Activated CD4-positive, alpha-beta memory T cell treated with anti-CD3 and anti-CD28 coated beads for 36 hours (primary cell): ENCODE measurements at places on chromosomes 6 and 20.

DNA sequence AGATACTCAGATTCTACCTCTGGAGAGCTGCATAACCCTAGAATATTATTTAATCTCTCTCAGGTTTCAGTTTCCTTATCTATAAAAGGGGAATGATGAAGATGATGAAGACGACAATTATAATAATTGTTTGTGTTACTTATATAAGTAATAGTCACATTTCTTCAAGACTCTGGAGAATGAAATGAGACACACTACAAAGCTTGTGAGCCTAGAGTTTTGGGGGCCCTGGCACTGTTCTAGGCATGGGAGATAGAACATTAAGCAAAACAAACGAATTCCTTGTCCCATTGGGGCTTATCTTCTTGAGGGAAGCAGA is 5.4 kb upstream of the ZNF217 start:
- peak; percentile 8 for DNase-seq

- no peak for DNase-seq
Observed at GRCh38 chr6:139925894-139926641, 551.6 kb upstream of the CITED2 start.

- no peak for DNase-seq
Observed at GRCh38 chr6:2639896-2640295, 110.8 kb downstream of the MYLK4 start.

- no peak for DNase-seq
Observed at GRCh38 chr6:4259391-4259790, 124.0 kb upstream of the ECI2 start.

GRCh38 chr20:51190783-51191180 is 167.9 kb upstream of the KCNG1 start:
- no peak for DNase-seq

GRCh38 chr20:41453010-41453950 is 86.7 kb upstream of the EMILIN3 start:
- DNase-seq = no peak

- DNase-seq = no peak
Observed at GRCh38 chr6:55704421-55704820, 125.4 kb upstream of the HMGCLL1 start.

DNA sequence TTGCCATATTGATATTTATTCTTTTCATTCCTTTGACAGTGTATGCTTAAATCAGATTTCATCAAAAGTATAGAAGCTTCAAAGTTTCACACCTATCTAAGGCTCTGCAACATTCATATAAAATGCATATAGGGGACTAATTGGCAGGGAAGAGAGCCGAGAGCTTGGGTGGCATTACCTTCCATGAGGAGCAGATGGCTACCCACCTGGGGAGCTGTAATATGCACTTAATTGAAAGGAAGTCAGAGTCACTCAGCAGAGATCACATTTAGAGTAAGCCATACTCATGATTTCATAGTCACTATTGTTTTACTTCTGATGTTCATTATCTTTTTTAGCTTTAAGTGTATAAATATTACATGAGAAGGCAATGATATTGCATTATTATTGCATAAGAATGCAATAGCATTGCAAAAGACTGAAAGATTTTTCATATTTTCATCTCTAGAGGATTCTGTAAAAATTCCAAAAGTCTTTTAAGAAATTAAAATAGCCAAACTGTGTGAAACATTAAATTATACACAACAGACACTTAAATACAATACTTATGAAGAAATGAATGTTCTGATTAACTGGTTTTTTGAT is 1305.2 kb downstream of the EPHA7 start:
- no peak for DNase-seq

DNA sequence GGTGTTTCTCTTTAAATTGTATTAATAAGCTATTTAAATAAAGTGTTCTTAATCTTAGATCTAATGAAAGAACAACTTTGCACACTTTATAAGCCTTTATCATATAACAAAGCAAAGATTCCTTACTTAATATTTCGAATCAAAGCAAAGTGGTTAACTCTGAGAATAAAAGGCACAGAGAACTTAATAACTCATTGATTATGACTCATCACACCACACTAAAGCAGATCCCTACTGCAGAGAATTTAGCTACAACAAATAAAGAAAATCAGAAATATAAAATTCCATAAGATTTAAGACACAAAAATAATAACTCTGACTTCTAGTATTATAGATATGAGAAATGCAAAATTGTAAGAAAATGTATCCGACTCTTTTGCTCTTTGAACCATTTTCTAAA is 135.6 kb upstream of the RUNX2 start:
- DNase-seq = no peak

- DNase-seq = no peak
Observed at GRCh38 chr6:22829070-22829469, 259.7 kb downstream of the HDGFL1 start.
